ENCODE measurements at places on chromosomes 12 and 14.

- DNase-seq: no peak
Measured at GRCh38 chr12:131025939-131026702, 72.4 kb downstream of the ADGRD1 start.

GRCh38 chr14:81567302-81567701, 33.6 kb upstream of the SEL1L start:
- DNase-seq: no peak

GRCh38 chr12:25855716-25856115, 102.8 kb upstream of the RASSF8 start:
- no peak for DNase-seq

DNA sequence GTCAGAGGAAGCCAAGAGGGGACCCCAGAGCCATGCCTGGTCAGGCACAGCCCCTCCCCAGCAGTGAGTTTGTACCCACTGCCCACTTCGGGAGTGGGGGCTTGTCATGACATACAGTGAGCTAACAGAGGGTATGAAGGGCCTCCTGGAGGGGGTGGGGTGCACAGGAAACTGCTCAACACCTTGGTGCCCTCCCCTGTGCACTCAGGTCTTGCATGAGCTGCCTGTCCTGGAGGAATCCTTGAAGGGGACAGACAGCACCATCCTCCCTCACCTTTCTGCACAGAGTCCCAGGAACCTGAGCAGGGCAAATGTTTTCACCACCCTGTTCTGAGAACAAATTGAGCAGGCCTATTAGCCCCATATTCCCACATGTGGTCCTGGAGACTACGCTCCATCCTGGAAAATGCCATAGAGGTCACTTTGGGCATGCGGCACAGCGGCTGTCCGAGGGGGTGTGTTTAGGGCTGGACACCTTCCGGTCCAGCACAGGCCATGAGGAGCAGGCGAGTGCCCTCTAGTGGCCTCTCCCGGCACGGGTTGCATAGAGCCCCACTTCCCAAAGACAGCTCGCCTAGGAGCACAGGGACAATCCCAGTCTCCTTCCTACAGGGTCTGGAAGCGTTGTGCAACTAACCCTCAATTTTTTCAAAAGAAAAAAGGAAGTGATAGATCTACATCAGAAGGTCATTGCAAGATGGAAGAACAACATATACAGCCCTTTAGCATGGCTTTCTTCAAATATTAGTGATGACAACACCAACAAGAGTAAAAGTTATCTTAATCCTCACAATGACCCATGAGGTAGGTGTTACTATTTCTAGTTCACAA, 31.9 kb upstream of the ZFP36L1 start:
- peak; percentile 31 for DNase-seq

DNA sequence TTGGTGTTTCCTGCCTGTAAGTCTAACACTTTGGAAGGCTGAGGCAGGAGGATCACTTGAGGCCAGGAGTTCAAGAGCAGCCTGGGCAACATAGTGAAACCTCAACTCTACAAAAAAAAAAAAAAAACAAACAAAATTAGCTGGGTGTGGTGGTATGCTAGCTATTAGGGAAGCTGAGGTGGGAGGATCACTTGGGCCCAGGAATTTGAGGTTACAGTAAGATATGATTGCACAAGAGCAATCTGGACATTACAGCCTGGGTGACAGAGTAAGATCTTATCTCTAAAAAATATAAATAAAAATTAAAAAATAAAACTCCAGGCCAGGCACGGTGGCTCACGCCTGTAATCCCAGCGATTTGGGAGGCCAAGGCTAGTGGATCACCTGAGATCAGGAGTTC, 39.8 kb upstream of the CMKLR1 start:
- DNase-seq: no peak

DNA sequence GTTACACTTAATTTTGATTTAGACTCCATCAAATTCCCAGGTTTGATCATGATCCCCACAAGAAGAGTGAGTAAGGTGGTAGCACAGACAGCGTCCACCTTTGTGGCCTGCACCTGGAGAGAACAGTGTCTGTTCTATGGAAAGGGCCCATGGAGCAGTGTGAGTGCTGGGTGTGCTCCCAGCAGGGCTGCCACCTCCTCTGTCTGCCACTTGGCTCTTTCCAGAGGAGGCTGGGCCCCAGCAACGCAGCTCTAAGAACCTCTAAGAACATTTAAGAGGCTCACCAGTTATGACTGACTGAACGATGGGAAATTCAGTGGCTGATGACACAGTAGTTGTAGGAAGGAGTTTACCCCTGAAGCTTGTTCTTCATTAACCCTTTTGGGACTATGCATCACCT, 17.3 kb downstream of the VDR start:
- DNase-seq: no peak

GRCh38 chr14:87667659-87668058, 325.3 kb downstream of the GALC start:
- DNase-seq: no peak

GRCh38 chr14:65237941-65238340, 135.6 kb upstream of the MAX start:
- DNase-seq: no peak

DNA sequence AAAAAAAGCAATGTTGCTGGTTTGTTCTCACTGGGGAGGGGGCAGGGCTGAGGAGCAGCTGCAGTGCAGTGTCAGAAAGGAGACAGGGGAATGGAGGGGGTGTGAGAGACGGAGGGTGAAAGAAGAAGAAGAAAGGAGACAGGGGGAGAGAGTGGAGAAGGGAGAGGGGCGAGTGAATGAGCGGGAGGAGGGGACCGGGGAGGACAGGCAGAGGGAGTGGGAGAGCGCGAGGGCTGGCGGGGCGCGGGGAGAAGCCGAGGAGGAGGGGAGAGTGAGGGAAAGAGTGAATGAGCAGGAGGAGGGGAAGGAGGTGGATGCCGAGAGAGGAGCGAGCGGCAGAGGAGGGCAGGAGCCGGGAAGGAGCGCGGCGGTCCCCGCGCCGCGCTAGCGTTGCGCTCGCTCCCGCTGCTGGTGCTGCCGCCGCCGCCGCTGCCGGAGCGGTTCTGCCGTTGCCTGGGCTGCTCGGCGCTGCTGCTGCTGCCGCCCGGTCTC, at the start of gene NOVA1:
Gene NOVA1 (minus strand): TSS at position 445 of the 492 bp plus-strand sequence. CDS start 597 bp downstream, outside the sequence.
- DNase-seq: peak; percentile 87

- DNase-seq: no peak
Measured at GRCh38 chr14:33957299-33957698, 6.4 kb upstream of the EGLN3 start.

DNA sequence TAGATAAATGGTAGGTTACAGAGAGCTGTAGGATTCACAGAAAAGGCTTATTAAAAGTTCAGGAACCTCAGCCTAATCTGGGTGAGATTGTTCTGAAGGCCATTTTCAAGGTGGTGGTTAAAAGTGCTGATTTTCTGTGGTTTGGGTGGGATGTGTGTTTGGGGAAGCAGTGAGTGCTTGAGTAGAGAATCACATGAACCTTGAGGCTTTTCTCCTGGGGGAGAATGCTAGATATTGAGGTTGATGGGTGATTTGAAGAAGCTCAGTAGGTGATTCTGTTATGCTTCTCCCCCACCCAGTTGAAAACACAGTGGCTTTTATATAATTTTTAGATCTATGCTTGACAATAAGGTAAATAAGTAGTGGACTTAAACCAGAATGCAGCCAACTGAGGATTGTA, 420.9 kb downstream of the PCNX1 start:
- DNase-seq: no peak

DNA sequence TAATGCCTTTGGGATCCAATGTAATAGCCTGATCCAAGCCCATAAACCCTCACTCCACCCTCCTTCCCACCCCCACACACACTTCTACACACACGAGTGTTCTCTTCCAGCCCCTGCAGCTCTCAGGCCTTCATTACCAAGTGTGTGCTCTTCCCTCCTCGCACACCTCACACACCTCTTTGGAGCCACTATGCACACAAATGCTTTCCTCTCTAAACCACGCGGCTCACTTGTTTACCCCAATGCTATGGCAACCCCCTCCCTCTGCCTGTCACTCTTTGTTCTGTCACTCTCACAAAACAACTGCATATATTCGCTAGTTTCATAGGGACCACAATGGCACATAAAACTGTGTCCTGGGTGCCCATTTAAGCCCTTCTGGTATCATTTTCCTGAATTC, 35.1 kb downstream of the PPP2R5E start:
- DNase-seq: no peak

DNA sequence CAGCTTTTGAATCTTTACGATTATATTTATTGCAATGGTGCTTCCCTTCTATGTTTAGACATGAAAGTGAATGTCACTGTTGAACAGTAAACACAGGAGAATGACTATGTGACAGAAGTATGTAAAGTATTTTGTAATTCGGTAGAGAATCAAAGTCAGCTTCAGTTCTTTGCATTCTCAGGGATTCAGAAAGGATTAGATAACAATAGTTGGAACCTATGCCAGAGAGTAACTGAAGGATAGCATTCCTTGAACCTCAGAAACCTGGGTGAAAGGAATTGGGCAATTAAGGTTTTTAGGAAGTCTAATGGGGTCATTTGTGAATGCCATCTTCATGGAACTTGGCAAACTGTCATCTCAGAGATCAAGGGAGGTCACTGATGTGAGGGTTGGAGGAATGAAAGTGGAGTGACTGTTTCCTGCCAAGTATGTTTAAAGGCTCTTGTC, 305.3 kb upstream of the DDHD1 start:
- DNase-seq: no peak

DNA sequence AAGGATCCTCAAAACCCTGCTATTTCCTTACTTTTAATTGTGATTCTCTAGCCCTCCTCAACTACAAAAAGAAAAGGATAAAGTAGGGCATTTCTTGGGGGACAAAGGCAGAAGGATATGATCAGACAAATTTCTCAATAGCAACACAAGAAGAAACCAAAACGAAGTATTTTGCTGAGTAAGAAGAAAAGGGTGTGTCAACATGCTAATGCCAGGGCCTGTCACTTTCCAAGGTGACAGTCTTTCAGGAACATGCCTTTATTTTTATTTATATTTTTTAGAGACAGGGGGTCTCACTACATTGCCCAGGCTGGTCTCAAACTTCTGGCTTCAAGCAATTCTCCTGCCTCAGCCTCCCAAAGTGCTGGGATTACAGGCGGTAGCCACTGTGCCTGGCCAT, 39.8 kb downstream of the CBX5 start:
- no peak for DNase-seq

DNA sequence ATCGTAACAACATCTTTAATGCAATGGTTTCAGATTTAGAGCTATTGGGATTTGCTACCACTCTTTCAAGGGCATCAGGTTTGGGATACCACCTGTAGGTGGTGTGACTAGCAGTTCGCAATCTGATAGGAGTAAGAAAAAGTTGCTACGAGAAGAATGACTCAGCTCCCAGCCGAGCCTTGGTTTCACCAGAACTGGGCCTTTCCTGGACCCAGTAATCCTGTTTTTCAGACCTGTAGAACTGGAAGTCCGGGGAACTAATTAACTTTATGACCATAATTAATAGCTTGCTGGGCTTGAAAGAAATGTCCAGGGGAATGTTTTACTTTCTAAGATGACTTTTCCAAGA, 770 bp downstream of the ABHD4 start:
- DNase-seq: peak; percentile 16

GRCh38 chr12:45718306-45718705, 11.2 kb upstream of the ARID2 start:
- no peak for DNase-seq

DNA sequence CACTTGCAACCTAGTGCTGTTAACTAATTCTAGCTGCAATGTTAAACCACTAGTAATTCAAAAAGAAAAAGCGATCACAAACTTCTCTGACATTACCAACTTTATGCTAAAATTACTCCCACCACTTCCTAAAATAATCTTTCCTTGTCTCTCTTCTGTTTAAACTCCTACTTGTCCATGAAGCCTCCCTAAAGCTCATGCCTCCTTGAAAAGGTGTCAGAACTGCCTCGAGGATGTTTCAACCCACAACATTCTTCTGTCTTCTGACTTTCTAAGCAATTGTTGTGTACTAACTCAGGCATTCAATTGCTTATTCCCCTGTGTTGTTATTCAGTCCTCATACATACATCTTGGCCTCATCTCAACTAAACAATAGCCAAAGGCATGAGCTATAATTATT, 5.9 kb downstream of the GNPTAB start:
- no peak for DNase-seq

- no peak for DNase-seq
Measured at GRCh38 chr12:65731771-65732170, 92.5 kb upstream of the HMGA2 start.

- no peak for DNase-seq
Measured at GRCh38 chr12:26088998-26089397, 35.8 kb downstream of the BHLHE41 start.

- DNase-seq: no peak
Measured at GRCh38 chr12:64660237-64661018, 50.1 kb downstream of the RASSF3 start.

DNA sequence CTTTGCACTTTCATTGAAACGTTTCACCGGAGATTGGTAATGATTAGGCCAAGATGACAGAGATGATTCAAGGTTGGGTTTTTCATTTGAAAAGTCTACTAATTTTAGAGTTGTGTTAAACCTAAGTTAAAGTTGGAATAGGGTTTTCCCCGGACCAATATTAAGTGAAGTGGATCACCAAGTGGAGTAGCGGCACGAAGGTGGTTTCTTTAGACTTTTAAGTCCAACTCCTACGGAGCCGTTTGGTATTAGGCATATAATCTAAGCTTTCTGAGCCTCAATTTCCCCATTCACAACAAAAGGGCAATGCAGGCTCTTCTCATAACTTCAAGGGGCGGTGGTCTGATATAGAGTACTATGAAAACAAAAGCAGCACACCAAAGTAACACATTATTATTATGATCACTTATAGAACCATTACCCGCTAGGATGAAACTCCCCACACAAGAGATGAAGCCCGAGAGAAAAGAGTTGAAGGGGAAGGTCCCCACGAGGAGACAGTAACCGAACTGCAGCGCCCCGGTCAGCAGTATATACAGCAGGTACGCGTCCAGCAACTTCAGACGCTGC, 413 bp downstream of the DAD1 start:
- DNase-seq: no peak

DNA sequence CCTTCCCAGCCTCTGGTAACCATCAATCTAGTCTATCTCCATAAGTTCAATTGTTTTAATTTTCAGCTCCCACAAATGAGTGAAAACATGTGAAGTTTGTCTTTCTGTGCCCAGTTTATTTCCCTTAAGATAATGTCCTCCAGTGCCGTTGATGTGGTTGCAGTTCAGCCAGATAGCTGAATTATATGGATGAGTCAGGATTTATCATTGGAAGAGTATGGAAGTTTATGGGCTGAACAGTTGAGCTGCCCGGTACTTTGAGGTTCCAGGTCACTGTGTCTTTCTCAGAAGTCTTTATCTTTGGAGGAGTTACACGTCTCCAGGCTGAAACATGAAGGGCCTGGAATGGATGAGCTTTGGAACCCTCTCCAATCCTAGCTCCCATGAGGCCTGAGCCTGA, 120.1 kb downstream of the ASCL4 start:
- no peak for DNase-seq

- no peak for DNase-seq
Measured at GRCh38 chr12:71107936-71108335, 49.9 kb downstream of the TSPAN8 start.

- no peak for DNase-seq
Measured at GRCh38 chr14:104650057-104650980, 39.1 kb upstream of the INF2 start.

- DNase-seq: no peak
Measured at GRCh38 chr14:105690671-105691070, 164.3 kb downstream of the TMEM121 start.

Measured in anterior cingulate cortex (tissue), 58 donors.